ENCODE measurements at places on chromosomes 3 and 15.

GRCh38 chr15:46411900-46412299, 777.1 kb downstream of the SQOR start:
- DNase-seq = no peak

DNA sequence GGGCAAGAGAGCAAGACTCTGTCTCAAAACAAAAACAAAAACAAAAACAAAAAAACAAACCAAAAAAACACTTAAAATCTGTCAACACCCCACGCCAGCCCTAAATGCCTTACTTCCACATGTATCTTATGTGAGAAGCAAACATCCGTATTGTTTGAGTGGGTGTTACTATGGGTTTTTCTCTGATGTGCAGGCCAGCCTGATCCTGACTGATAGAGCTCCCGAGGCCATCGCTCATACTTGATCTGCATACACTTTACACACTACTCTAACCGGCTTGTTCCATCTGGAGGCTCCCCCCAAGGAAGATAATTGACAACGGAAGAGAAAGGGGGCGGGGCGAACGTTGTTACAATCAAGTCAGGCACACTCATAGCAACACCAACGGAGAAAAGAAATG, 237.4 kb downstream of the TBL1XR1 start:
- no peak for DNase-seq

DNA sequence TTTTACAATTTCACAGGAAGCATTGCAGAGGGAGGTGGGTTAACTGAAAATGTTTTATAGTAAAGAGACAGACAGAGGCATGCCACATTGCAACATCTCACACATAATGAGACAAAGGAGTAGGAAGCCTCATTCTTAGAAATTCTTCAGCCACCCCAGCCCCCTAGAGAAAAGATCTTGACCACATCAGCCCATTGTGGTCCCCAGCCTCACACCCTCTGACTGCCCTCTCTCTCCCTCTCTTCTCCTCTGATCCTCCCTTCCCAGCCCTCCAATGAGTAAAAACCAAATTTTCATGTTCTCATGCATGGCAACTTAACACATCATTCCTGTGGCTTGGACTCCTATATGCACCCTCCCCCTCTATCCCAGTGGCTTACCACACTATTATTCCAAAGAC, 174.1 kb downstream of the UACA start:
- no peak for DNase-seq

DNA sequence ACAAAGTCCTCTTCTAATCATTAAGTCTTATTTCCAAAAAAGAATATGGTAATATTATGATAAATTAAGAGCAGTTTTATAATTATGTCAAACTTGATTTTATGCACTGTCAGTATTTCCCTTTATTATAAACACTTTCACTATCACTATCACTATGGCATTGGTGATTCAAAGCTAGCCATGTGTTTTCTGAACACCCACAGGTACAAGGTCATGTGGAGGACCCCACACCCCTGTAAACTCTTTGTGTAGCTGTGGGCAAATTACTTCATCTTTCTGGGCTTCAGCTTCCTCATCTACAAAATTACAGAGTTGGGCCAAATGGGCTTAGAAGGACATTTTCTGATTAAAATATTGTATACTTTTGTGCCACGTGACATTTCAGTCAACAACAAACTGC, 41.7 kb downstream of the FBXL22 start:
- DNase-seq = no peak

DNA sequence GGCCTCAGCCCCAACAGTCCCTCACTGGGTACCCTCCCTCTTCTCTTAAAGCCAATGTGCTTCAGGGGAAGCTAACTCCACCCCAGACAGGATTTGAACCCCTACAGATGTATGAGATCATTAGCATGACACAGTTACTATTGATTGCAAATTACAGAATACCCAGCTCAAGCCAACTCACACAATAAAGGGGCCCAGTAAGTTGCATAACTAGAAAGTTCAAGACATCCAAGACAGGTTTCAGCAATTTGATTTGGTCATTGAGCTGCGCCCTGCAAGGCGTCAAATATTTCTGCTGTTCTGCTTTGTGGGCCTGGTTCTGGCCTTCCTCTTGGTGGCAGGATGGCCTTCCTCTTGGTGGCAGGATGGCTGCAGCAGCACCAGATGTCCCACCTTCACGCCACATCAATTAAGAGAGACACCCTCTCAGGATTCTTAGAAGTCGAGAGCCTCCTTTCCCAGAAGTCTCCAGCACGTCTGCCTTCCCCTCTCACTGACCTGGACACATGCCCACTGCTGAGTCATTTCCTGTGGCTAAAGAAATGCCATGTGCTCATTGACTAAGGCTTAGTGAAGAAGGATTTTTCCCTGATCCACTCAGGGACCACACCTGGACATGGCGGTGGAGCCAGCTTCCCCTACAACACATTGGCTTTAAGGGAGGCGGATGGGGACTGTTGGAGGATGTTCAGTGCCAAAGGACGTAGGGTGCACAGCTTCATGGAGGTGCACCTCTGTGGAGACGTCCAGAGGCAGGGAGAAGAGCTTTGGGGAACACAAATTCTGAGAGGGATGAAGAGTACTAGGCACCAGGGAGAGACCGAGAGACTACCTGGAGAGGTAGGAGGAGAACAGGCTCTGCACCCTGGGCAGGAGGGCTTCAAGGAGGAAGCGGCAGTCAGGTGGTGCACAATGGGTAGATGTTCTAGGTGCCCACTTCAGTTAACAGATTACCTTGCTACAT, 49.1 kb downstream of the DNASE1L3 start:
- DNase-seq = no peak

GRCh38 chr3:106135451-106136160, 266.8 kb upstream of the CBLB start:
- no peak for DNase-seq

- no peak for DNase-seq
Observed at GRCh38 chr15:38576837-38577236, 12.2 kb upstream of the RASGRP1 start.

DNA sequence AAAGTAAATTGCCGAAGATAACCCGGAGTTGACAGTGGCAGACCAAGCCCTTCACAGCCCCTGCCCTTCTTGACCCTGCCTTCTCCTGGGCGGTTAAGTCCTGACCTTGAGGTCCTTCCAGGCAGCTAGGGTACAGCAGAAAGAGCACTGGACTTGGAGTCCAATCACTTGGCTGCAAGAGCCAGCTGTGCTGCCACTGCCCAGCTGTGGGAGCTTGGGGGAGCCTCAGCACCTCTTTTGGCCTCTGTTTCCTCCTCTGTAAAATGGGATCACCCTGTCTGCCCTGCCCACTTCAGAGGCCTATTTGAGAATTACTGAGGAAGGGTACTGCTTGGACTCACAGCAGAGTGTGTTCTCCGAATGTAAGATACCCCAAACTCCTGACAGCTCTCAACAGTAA, 66.2 kb upstream of the SMAD6 start:
- DNase-seq = no peak

Data from GOT3 (cell line).